GM06990 (cell line): ENCODE measurements at places on chromosomes 4 and X.

- no peak for DNase-seq
These were observed 776 bp upstream of the SOWAHD start for GRCh38 chrX:119757646-119757978.

DNA sequence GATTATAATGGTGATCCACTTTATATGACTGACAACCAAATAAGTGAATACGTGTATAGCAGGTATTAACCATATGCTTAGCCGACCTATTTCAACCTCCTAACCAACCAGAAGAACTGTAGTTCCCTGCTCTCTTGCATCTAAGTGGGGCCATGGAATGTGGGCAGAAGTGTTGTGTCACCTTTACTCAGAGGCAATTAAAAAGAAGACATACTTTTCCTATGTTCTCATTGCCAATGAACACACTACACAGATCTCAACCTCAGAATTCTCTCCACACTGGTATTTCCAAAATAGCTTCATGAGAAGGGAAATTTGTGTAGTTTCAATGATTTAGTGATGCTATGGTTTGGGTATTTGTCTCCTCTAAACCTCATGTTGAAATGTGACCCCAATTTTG is 3.2 kb upstream of the NFKB1 start:
- no peak for DNase-seq

DNA sequence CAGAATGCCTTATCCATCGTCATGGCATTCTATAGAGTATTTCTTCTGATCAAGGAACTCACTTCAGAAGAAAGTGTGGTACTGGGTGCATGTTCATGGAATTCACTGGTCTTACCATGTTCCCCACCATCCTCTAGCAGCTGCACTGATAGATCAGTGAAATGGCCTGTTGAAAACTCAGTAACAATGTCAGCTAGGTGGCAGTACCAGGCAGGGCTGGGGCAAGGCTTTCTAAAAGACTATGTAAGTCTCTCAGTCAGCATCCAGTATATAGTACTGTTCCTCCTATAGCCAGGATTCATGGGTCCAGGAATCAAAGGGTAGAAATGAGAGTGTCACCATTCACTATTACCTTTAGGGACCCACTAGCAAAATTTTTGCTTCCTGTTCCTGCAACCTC is 15.8 kb upstream of the LDB2 start:
- no peak for DNase-seq

GRCh38 chrX:30910124-30910860 is 21.2 kb upstream of the TAB3 start:
- no peak for DNase-seq

DNA sequence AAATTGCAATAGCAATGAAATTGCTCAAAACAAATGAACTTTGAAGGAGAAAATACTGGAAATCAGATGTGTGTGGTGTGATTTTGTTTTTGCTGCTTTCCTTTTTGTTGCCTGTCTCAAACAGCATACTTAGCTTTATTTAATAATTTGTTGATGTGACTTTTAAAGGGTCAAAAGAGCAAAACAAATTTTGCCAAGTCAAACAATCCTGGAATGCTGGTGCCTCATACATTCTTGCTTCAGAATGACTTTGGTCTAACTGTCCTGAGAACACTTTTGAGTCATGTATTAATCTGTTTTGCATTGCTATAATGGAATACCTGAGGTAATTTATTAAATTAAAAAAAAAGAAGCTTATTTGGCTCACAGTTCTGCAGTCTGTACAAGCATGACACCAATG is 3.4 kb downstream of the PF4V1 start:
- DNase-seq = no peak

GRCh38 chr4:41136456-41136855 is 77.9 kb downstream of the APBB2 start:
- no peak for DNase-seq

DNA sequence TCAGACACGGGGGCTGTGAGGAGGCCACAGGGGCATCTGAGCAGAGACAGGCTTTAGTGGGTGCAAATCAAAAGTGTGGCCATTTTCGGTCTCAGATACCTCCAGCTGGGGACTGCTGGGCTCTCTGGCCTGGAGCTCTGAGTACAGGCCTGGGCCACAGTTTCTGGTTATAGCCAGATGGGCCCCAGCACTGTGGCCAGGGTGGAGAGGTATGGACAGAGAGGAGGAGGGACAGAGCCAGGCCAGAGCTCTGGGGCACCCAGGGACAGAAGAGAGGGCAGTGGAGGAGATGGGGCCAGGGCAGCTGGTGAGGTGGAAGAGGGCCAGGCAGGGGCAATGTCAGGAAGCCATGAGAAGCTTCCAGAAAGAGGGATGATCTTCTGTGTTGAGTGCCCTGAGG is 20.1 kb downstream of the CCNQ start:
- DNase-seq = no peak

- no peak for DNase-seq
These were observed 37.6 kb downstream of the MAGED4B start for GRCh38 chrX:52031371-52031770.

GRCh38 chrX:65667503-65668376 is at the start of gene MSN:
TSS of gene MSN (plus strand) at chrX:65667654. CDS start at chrX:65667842, 188 bp downstream.
- DNase-seq = peak; percentile 82

DNA sequence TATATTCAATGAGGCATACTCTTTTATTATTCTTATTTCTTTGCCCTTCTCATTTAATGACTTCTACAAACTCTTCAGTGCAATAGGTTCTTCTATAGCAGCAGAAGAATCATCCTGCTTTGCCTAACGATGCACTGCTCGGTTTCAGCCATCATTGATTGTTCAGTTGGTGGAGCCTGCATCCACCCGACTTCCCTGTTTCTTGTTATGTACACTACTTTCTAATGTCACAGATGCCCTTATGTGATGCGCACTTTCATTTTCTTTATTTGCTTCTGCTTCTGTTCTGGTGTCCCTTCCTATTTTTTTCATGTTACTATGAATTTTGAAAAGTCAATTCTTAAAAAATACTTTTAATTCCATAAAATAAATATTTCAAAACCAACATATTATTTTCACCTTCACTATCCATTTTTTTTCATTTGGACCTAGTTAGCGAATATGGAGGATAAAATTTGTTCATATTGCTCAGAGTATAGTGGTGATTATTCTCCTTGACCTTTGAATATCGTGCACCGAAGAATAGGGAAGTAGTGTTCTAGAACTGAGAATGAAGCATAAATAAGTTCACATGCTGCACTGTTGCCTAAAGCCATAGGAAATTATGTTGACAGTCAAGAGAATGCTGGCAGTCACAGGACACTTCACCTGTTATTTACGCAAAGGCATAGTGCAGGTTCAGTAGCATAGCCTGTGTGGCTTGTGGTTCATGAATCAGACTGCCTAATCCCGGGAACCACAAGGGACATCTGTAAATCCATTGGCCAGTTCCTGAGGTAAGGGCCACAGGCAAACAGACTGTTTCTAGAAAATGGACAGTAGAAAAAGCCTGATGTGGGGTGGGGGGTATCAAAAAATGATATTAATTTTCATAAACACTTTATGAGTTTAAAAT is 21.3 kb upstream of the SFRP2 start:
- no peak for DNase-seq

DNA sequence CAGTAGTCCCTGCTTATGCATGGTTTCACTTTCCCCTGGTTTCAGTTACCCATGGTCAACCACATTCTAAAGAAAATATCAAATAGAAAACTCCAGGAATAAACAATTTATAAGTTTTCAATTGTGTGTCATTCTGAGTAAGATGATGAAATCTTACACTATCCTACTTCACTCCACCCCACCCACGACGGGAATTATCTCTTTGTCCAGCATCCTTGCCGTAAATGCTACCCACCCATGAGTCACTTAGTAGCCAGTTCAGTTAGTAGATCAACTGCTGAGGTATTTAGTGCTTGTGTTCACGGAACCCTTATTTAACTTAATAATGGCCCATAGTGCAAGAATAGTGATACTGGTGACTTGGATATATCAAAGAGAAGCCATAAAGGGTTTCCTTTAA is 91.4 kb downstream of the KLHL13 start:
- no peak for DNase-seq

DNA sequence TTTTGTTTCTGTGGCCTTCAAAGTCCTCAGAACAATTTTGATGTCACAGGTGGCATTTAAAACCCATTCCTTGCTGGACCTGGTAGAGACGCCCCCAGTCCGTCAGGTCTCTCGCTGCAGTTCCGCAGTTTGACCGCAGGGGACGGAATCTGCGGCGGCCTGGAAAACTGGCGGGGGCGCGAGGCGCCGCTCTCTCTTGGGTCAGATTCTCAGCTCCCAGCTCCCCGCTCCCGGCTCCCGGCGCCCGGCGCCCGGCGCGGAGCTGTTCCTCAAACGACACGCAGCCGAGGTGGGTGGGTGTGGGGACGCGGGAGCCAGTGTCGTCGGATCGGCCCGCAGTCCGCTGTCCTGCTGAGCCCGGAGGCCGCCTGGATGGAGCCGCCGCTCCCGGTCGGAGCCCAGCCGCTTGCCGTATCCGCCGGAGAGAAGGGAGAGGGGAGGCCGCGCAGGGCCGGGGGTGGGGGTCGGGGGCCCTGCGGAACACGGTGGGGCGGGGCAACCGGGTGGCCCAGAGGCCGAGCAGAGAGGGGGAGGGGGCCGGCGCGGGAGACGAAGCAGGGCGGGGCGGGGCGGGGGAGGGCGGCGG is at the start of gene OCRL:
Gene OCRL, plus strand, starts transcription at position 192 of the 586 bp plus-strand sequence. Its CDS starts 181 bp downstream, at position 373.
- peak; percentile 67 for DNase-seq

DNA sequence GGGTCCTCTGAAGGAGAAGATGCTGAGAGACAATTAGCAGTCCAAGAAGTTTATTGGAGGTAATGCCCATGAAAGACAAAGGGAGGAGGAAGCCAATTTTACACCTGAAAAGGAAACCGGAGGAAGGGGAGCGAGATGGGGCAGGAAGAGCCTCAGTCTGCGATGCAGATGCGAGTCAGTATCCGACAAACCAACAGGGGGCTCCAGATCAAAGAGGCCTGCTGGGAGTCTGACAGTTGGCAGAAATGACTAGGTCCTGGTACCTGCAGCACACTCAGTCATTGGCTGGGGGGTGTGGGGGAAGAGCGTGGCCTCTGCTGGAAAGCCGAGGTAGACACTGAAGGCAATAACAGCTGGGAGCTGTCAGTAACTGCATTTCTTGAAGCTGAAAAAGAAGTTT is 231.1 kb upstream of the CENPE start:
- DNase-seq = peak; percentile 12

- DNase-seq = no peak
These were observed 143.3 kb downstream of the BANK1 start for GRCh38 chr4:101933855-101934254.

GRCh38 chrX:20181598-20182329 is 40.1 kb upstream of the EIF1AX start:
- no peak for DNase-seq

- no peak for DNase-seq
These were observed 4.7 kb upstream of the ZXDB start for GRCh38 chrX:57587062-57587461.

DNA sequence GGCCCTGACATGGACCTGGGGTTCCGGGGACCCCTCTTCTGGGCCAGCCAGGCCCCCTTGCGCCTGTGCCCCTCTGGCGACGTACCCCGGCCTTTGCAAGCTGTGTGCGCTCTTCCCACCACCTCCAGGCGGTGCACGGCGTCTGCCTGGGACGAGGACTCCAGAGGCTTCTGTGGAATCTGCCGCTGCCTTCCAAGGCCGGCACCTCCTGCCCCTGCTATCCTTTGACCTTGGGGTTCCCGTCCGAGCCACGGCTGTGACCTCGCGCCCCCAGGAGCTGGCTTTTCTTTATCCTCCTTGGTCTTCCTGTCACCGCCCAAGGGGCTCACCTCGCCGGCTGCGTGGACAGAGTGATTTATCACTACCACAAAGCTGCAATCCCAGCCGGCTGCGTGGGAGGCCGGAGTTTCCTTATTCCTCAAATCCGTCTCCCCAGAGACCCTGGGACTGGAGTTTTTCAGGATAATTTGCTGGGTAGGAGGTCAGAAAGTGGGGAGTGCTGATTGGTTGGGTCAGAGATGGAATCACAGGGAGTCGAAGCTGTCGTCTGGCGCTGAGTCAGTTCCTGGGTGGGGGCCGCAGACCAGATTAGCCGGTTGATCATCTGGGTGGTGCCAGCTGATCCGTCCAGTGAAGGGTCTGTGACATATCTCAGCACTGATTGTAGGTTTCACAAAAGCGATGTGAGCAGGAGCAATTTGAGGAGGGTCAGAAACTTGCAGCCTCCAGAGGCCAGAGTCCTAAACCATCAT is 19.8 kb upstream of the PLCXD1 start:
- DNase-seq = no peak

- DNase-seq = no peak
These were observed 449.7 kb downstream of the PCDH7 start for GRCh38 chr4:31169846-31170245.

GRCh38 chrX:64975989-64976672 is at the start of gene ZC4H2:
TSS of gene ZC4H2 (minus strand) at chrX:64976450. CDS start at chrX:64976377, 73 bp downstream.
- peak; percentile 18 for DNase-seq

- DNase-seq = no peak
These were observed at the start of gene UCP1 for GRCh38 chr4:140568507-140569306. TSS of gene UCP1 (minus strand) at chr4:140568961. CDS start at chr4:140568729, 232 bp downstream.

GRCh38 chr4:165489786-165490185 is 111.0 kb downstream of the CPE start:
- no peak for DNase-seq

- DNase-seq = no peak
These were observed 25.6 kb upstream of the TADA2B start for GRCh38 chr4:7017446-7018048.

DNA sequence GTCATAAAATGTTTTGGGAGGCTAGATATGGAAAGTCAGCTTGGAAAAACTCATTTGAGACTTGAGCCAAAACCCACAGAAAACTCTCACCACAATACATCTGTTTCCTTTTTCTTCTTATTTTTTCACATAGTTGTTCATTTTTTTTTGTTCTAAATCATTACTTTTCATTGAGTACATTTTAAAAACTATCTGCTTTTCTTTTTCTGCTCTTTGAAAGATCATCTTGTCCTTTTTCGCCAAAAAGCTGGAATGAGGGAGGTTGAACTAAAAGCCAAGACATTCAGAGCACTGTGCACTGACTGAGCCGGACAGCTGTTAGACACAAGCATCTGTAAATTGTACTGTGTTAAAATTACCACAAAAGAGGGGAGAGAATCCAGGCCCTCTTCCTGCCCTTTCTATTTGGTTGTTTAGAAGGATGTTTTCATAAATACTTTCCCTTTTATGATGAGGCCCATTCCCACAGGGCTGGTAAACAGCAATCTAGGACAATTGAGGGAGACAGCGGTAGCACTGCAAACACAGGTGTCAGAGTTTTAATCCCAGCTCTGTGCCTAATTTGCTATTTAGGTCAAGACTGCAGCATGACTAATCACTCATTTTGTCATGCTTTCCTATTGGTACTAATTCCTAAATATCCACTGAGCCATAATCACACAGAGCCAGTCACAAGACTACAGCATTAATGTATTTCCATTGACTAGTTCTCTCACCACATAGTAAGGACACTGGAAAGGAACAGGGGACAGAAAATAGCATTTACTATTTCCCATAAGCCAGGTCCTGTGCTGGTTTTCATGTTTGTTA is 7.3 kb upstream of the RNF150 start:
- no peak for DNase-seq

DNA sequence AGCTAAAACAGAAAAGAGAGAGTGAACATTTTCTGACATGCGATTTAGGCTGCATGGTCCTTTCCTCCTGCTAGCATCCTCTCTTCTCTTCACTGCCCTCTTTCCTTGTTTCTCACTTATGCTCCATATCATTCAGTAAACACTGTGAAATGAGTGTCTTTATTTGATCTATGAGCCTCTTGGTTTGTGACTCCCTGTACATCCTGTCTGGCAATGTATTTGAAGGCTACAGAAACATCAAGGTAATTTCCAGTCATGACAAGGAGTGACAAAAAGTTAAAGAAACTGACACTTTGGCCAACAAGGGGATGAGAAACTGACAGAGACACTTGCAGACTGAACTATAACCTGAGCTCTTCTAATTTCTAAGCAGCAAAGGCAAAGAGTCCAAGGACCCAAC is 8.7 kb downstream of the FTHL17 start:
- DNase-seq = no peak
